ENCODE measurements at places on chromosomes 13 and 19.

GRCh38 chr13:76823969-76824368 lies 62.2 kb downstream of the KCTD12 start:
- no peak for DNase-seq

DNA sequence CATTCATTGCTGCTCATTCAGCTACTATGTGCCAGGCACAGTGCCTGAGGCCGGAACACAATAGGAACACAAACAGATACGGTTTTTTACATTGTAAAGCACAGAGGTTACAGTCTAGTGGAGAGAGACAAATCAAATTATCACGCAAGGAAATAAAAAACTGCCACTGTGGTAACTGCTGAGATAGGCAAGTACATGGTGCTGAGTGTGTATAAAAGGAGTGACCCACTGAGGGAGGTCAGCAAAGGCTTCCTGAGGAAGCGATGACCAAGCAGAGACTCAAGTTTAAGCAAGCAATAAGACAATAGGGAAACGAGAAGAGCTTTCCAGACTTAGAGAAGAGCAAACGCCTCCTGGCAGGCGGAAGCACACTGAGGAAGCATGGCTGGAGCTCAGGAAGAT lies 56.4 kb downstream of the NUFIP1 start:
- DNase-seq: no peak

- no peak for DNase-seq
These were observed 7.4 kb upstream of the FCGBP start for GRCh38 chr19:39941615-39942365.

DNA sequence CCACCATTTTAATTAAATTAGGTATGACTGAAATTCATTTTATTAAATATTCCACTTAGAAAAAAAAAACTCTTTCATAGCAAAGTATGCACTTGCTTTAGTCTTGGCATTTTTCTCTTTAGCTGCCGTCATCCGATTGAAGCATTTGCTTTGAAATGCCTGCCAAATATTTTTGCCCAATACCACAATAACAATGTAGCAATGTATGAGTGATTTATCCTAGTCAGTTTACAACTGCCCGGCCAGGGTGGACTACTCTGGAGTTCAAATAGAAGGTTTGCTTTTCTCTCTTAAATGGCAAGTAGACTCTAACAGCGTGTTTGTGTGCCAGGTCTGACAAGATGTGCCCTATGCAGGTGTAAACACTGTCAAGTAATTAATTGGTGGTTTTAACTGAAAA lies 675.3 kb upstream of the SGCG start:
- no peak for DNase-seq

DNA sequence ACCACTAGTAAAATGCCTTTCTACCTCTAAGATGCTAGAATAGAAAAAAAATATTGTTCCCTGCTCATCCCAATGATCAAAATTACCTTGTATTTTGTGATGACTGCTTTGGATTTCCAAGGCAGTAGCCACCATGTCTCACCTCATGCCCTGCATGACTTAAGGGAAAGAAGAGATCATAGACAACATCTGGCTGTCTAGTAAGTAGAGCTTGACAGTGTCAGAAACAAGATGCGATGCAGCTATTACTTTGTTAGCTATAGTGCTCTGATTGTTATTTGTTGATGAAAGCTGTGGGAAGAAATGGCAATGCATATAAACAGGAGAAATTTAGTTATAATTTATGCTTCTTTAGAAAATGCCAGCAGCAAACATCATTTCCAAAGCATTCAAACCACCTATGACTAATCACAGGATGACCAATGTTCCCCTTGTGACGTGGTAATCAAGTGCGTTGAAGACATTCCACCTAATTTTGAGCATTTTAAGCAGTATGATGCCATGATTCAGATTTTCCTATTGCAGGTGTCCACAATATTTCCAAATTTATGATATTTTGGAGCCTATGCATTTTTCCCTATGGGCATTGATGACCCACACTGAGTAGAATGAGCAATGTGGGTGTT lies 308.3 kb downstream of the KCNRG start:
- DNase-seq: no peak

DNA sequence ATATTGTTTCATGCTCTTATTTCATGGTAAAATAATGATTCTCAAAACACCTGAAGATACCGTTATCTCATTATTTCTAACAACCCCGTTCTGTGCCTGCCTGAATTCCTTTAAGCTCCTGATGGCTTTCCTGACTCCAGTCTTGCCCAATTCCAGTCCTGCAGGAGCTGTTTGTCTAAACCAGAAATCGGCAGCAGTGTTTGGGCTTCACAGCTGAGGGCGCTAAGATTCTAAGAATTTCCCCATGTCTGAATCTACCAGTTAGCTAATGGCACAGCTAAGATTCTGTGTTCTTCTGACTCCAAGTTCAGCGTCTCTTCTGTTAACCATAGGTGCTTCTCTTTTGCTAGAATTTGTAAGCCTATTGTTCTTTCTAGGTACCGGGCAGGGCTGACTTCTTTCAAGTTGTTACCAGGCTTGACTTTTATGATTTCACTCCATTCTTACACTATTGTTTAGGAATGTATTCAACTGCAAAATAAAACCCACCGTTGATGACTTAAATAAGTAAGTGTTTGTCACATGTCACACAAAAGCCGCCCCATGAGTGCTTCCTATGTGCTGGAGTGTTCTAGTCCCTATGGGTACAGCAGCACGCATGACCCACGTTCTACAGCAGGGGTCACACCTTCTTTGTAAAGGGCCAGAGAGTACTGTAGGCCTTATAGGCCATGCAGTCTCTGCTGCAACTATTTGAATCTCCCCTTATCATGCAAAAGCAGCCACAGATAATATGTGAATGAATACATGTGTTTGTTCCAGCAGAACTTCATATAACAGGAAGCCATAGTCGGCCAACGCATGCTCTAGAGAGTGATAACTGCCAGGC lies 168.3 kb upstream of the RNF113B start:
- DNase-seq: no peak

GRCh38 chr19:3520166-3521103 lies 14.3 kb downstream of the FZR1 start:
- DNase-seq: no peak

- DNase-seq: no peak
These were observed 6.4 kb downstream of the C3 start for GRCh38 chr19:6713773-6714692.

DNA sequence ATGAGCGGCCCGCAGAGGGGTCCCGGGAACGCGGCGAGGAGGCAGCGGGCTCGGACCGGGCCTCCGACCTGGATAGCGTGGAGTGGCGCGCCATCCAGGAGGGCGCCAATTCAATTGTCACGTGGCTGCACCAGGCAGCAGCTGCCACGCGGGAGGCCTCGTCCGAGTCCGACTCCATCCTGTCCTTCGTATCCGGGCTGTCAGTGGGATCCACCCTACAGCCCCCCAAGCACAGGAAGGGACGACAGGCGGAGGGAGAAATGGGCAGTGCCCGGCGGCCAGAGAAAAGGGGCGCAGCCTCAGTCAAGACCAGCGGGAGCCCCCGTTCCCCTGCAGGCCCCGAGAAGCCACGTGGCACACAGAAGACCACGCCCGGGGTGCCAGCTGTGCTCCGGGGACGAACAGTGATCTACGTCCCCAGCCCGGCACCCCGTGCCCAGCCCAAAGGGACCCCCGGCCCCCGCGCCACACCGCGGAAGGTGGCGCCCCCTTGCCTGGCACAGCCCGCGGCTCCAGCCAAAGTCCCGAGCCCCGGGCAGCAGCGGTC lies 10.7 kb downstream of the C19orf25 start:
- DNase-seq: no peak

DNA sequence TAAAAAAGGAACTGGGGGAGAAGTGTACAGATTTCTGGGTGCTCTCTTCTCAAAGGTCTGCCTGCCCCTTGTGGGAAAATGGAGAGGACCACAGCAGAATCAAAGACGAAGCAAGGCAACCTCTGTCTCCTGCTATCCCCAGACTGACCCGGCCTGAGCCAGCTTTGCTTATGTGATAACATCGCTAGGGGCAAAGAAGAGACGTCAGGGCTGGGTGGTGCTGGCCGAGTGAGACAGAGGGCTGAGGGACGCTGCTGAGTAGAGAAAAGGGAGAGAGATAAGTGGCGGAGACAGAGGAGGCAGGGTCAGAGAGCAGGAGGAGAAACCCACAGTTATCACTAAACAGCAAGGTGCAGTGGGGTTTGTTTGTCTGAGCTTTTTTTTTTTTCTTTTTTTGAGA lies 4.6 kb upstream of the MUC16 start:
- DNase-seq: no peak

GRCh38 chr13:72652681-72653080 lies 74.7 kb downstream of the MZT1 start:
- no peak for DNase-seq

GRCh38 chr19:8531470-8531869 lies 17.5 kb upstream of the ZNF414 start:
- DNase-seq: no peak

DNA sequence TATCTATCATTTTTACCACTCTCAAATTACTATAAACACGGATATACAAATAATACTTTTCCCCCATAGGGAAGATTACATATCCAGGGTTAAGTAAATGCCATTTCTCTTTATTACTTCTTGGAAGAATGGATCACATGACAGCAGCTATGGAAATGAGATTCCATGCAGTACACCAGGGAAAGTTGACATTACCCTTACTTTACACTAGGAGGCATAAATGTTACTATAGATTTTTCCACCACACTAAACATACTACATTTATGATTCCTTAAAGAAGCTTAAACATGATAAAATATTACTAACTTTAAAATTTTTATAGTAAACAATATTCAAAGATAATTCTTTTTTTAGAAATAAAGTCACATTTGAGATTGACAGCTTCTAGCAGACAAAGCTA lies 611.4 kb downstream of the PCDH9 start:
- peak; percentile 87 for DNase-seq

GRCh38 chr19:7007859-7008258 lies 13.4 kb downstream of the MBD3L2B start:
- DNase-seq: no peak

- no peak for DNase-seq
These were observed 10.6 kb downstream of the ERICH6B start for GRCh38 chr13:45604892-45605291.

GRCh38 chr19:18021121-18021755 lies 13.3 kb downstream of the ARRDC2 start:
- no peak for DNase-seq

- no peak for DNase-seq
These were observed 2.0 kb upstream of the JUNB start for GRCh38 chr19:12789098-12789903.

DNA sequence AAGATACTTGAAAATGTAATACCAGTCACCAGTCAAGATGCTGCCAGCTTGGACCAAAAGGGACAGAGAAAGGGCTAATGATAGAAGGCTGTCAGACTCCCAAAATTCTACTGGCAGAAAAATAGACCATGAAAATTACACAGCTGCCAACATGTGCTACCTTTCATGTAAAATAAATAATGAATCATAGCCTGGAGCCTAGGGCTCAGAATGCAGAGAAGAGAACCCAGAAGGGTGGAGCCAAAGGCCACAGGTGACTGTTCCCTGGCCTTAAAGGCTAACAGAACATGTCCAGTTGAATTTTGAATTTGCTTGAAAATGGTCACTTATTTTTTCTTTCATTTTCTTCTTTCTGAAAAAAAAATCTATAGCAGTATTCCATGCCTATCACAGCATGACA lies 1827.0 kb upstream of the MIR17HG start:
- no peak for DNase-seq

GRCh38 chr13:60162096-60162495 lies 1.6 kb downstream of the DIAPH3 start:
- DNase-seq: no peak

GRCh38 chr19:50206191-50206590 lies 2.8 kb downstream of the MYH14 start:
- DNase-seq: no peak

- no peak for DNase-seq
These were observed 51.0 kb upstream of the DOCK9 start for GRCh38 chr13:99028890-99029289.

DNA sequence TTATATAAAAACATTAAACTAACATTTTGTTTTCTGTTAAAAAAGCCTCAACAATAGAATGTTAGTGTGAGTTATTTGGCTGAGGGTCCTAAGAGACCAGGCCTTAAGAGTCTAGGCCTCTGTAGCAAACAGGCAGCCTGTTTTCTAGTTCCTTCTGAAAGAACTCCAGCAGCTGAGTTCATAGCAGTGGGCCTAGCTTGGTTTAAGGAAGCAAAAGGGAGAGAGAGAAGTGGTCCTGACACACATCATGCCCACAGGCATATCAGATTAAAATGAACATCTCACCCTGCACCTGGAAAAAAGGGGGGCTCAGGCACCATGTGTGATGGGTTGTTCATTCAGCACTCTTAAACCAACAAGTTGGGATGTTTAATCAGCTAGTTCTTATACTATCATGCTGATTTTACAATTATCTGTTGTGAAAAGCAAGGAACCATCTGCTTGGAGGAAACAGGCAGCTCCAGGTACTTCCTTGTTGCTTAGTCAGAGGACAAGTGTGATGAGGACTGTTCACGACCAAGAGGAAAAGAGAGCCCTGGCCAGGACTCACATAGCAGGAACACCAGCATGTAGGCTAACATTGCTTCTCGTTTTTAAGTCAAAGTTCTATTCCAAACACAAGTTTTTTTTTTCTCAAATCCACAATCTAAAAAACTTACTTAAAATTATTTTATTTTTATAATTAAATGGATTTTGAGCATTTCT lies 81.3 kb upstream of the FRY start:
- DNase-seq: no peak

- DNase-seq: no peak
These were observed 278.1 kb downstream of the DNAJC15 start for GRCh38 chr13:43301346-43301969.

GRCh38 chr13:93388701-93389100 lies 162.1 kb downstream of the GPC6 start:
- DNase-seq: no peak

- DNase-seq: no peak
These were observed 4.2 kb downstream of the CLIP3 start for GRCh38 chr19:36028313-36029041.

DNA sequence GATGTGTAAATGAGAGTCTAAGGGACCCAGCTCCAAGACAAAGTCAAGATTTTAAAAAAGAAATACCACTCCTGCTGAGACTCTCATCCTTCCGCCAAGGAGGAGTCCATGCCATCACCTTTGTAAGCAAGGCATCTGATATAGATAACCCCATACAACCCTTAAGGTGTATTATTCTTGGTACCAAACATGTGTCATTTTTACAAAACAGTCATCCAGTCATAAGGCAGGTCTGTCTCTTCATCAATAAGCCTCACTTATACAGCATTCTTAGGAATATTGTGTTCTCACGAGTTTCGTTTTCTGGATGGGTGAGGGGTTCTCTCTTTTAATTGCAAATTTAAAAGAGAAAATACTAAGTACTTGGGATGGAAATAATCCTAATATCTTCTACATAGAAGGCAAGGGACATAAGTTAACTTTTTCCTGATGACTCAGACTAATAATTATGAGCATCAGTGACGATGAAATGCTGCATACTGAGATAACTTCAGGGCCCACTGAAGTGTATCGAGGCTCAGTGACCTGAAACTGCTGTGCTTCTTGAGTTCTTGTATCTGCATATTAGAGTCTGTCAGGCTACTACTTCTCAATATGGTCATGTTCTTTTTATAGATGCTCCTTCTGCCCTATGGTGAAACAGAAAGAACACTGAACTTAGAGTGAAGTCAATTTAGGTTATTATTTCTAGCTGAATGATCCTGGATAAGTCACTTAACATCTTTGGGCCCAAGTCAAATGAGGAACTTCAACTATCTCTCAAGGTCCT lies 166.6 kb downstream of the KLF12 start:
- no peak for DNase-seq

GRCh38 chr19:14510311-14511228 lies 7.6 kb downstream of the DNAJB1 start:
- DNase-seq: no peak

GRCh38 chr19:6750062-6750461 lies 10.6 kb downstream of the TRIP10 start:
- DNase-seq: no peak
